Muscle of arm (tissue), 14 donors: ENCODE measurements at places on chromosomes 4 and X. TPM values are rescaled to one million over a fixed set of nuclear protein-coding genes. Genes with fewer than 3 reads are reported as not detected.

DNA sequence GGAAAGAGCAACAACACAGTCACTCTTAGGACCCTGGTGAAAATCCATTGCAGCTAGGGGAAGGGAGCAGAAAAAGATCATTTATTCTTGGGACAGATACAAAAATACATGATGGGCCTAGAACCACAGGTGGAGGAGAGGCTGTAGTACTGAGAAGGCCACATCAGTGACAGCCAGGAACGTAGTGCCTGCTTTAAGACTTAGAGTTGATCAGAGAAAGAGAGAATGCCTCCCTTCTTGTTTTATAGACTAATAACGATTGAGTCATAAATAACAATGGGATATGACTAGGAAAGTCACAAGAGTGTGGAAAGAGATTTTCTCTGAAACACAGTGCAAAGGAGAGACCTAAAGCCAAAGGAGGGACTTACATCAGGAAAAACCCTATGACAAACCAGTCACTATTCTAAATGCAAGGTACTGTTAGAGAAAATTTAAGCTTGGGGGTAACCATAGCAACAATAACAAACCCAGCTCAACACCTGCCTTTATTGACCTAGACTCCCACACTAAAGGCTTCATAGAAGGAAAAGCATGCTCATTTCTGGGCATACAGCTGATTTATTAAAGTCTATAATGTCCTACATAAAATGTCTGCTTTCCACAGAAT is 1015.0 kb upstream of the GRID2 start:
- DNase-seq, result no peak

DNA sequence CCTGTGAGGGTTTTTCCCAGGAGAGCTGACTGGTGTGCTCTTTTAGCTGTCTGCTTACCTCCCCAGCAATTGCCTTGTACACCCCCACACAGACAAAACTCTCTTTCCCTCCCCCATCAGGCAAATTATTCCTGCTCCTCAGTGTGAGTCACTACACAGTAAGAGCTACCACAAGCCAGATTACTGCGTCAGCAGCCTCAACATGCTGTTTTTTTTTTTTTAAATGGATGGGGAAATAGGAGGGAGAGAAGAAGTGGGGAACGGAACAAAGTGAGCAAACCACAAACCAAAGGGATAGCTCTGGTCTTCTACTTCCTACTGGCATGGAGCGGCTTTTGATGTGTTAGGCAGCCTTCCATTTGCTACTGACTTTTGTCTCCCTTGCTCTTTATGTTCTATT is 107.5 kb upstream of the ACSL4 start:
- no peak for DNase-seq

GRCh38 chr4:173420324-173420752 is 21.4 kb upstream of the SCRG1 start:
- DNase-seq, result no peak

- no peak for DNase-seq
Measured at GRCh38 chr4:7241597-7242125, 49.3 kb downstream of the SORCS2 start.

Gene TRIML2
- not detected for polyA plus RNA-seq

Gene HSD17B13
- 0.40 TPM for polyA plus RNA-seq

Gene UGT2A1
- polyA plus RNA-seq, result not detected
